ENCODE measurements at places on chromosomes 6 and 20.

GRCh38 chr20:33443006-33443511, 504 bp downstream of the SNTA1 start:
- no peak for DNase-seq

- no peak for DNase-seq
Measured at GRCh38 chr6:104682722-104683643, 176.7 kb downstream of the HACE1 start.

- DNase-seq = no peak
Measured at GRCh38 chr6:61044011-61044410, 1242.0 kb downstream of the KHDRBS2 start.

GRCh38 chr20:37915434-37915787, 12.5 kb downstream of the VSTM2L start:
- DNase-seq = no peak

DNA sequence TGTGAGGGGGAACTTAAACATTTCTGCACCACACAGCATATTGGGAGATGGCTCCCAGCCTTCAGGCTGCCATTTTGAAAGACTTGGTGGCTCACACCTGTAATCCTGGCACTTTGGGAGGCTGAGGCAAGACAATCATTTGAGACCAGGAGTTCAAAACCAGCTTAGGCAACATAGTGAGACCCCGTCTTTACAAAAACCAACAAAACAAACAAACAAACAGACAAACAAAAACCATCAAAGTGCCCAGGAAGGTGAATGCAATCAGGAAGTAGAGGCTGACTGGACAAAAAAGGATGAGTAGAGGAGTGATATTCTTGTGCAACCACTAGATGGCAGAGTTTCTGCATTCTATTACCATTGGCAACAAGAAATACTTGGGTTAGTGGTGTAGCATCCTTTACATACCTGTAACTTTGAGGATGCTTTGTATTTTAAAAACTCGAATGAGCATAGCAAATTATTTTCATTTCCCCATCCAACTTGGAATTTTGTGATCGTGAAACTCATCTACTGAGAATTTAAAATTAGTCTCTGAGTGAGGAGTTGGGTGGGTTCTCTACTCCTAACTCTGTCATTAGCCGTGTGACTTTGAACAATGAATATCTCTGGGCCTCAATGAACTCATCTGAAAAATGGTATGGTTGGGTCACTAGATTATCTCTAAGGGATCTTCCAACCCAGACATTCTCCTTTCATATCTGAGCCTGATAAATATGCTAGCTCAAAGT, 84.4 kb downstream of the CRYBG1 start:
- no peak for DNase-seq

- no peak for DNase-seq
Measured at GRCh38 chr20:60694763-60695162, 557.3 kb upstream of the CDH4 start.

GRCh38 chr20:31764641-31765305, 25.7 kb downstream of the TPX2 start:
- DNase-seq = no peak

DNA sequence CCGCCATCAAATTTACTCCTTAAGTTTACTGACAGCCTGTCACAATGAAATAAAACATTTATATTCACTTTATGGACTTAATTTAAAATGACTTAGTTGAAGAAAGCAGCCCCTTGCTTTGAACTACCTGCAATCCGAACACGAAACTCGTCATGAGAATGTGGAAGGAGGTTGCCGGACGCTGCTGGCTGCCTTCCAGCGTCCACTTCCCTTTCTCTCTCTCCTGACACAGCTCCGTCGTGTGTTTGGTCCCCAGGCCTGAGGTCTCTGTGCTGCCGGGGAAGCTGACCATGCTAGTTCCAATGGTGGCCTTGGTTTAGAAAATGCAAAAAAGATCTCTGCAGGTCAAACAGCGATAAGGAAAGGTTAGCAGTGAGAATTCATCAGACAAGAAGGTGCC, 519.7 kb downstream of the CDH26 start:
- DNase-seq = no peak
